Left kidney (tissue), 8 donors: ENCODE measurements at places on chromosomes 4 and X.

DNA sequence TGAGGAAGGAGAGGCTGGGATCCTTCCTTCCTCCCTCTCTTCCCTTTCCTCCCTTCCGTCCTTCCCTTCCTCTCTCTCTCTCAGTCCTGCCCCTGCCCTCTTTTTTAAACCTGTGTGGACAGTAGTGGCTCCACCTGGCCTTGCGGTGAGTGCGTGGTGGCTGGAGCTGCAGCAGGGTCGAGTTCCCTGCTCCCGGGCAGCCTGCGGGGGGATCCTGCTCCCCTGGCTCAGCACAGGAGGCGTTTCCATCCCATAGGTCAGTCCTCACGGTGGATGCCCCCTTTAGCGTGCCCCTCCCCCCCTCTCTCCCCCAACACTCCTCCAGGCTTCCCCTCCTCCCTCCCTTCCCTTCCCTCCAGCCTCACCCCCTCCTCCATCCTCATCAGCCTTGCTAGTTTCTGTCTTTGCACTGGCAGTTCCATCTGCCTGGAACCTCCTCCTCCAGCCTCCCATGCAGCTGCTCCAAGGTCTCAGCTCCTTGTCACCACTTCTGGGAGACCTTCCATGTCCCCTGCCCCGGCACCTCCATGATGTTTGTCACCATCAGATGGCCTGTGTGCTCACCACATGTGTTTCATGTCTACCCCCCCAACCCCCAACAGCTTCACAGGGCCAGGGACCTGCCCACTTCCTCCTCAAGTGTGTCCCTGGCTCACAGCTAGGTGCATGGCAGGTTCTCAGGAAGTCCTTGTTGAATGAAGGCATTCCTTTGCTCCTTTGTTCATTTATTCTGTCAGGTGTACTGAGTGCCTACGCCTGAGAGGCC is 68.4 kb downstream of the PSAPL1 start:
- DNase-seq, result no peak

DNA sequence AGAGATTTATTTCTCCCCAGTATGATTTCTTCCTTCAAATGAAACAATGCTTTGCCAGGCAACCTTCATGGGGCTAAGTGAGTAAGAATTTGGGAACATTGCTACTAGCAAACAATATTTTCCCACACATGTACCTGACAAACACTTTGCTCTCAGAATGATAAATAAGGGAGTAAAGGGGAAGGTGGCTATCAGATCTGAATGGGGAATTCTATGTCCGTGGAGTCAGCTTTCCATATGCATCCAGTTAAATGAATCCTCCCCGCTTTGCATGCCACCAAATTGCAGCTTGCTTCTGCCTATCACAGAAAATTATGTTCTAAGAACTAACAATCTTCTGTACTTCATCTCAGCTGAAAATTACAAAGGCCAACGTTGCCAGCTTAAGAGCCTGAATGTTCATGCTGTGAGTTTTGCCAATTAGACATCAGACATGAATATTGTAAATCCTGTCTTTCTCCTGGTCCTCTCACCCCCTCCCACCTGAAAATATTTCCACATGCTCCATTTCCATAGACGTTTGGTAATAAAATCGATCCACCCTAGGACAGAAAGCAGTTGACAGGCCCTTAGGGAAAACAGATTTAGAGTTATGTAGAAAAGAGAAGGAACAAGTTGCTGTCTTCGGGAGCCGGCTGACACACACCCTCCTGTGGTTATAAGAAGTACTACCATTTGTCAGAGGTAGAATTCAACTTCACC is 6.3 kb downstream of the MEPE start:
- DNase-seq, result no peak

GRCh38 chr4:2419814-2420213 is 1.1 kb downstream of the CFAP99 start:
- no peak for DNase-seq

- DNase-seq, result no peak
Measured at GRCh38 chr4:67751260-67751659, 2.9 kb downstream of the GNRHR start.

- peak; percentile 13 for DNase-seq
Measured at GRCh38 chr4:39820186-39820585, 122.2 kb downstream of the UBE2K start.

GRCh38 chr4:116539744-116540143 is 545.6 kb downstream of the TRAM1L1 start:
- no peak for DNase-seq

GRCh38 chr4:119536572-119537528 is 91.8 kb downstream of the PDE5A start:
- no peak for DNase-seq

GRCh38 chrX:152154050-152154449 is 15.7 kb upstream of the MAGEA10 start:
- DNase-seq, result no peak

DNA sequence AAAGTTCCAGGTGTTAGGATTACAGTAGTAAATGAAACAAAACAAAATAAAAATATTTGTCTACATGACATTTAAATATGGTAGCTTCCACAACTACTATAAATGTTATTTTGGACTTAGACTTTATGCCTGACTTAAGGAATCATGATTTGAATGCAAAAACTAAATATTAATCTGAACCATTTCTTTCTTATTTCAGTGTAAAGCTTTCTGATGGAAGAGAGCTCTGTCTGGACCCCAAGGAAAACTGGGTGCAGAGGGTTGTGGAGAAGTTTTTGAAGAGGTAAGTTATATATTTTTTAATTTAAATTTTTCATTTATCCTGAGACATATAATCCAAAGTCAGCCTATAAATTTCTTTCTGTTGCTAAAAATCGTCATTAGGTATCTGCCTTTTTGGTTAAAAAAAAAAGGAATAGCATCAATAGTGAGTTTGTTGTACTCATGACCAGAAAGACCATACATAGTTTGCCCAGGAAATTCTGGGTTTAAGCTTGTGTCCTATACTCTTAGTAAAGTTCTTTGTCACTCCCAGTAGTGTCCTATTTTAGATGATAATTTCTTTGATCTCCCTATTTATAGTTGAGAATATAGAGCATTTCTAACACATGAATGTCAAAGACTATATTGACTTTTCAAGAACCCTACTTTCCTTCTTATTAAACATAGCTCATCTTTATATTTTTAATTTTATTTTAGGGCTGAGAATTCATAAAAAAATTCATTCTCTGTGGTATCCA is 1.6 kb downstream of the CXCL8 start:
- no peak for DNase-seq

- DNase-seq, result no peak
Measured at GRCh38 chr4:90027565-90027964, 99.6 kb upstream of the CCSER1 start.

DNA sequence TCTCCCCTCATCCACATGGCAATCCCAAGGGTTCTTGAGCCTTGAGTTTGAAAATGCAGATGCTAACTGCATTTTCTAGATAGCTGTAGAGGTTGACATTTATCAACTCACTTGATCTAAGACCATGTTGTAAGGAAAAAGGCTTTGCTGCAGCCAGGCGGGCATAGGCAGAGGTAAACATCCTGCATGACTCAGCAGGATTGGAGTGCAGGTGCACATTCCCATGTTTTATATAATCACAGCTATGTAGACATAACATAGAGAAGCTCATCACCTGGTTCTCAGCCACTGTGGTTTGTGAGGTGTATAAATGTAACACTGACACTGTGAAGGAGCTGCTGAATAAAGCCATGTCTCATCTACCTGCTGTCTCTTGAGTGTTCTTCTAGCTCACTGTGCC is 62.3 kb upstream of the PDE5A start:
- no peak for DNase-seq

- DNase-seq, result no peak
Measured at GRCh38 chrX:50003927-50004326, 81.5 kb downstream of the CLCN5 start.

GRCh38 chrX:118550792-118551191 is 55.2 kb downstream of the DOCK11 start:
- DNase-seq, result no peak

- DNase-seq, result no peak
Measured at GRCh38 chrX:40174001-40174853, 76.5 kb upstream of the BCOR start.

DNA sequence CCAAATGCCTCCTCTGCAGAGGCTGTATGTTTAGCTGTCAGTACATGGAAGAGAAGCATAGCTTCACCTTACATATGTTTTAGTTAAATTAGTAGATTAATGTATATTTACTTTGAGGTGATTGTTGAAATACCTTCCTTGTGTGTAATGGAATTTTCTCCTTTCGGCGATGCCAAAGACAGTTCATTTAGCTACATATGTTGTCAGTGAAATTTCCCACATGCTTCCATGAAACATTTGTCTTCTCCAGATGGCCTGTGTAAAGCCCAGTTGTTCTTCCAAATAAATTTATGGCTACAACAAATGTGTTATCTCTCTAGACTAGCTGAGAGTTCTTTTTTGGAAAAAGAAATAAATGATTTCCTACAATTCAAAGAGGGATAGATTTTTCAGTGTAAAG is 95.2 kb downstream of the GPAT3 start:
- DNase-seq, result no peak
